Astrocyte (in vitro differentiated cells and primary cell): ENCODE measurements at places on chromosomes 1 and 21. TPM values are rescaled to one million over a fixed set of nuclear protein-coding genes. Genes with fewer than 3 reads are reported as not detected.

GRCh38 chr1:234509457-234510328 lies 30.7 kb upstream of the TARBP1 start:
- DNase-seq = no peak
- H3K36me3 ChIP-seq = no peaks in the 10 kb centered on the region
- H3K4me3 ChIP-seq = no peak overlapping the region

DNA sequence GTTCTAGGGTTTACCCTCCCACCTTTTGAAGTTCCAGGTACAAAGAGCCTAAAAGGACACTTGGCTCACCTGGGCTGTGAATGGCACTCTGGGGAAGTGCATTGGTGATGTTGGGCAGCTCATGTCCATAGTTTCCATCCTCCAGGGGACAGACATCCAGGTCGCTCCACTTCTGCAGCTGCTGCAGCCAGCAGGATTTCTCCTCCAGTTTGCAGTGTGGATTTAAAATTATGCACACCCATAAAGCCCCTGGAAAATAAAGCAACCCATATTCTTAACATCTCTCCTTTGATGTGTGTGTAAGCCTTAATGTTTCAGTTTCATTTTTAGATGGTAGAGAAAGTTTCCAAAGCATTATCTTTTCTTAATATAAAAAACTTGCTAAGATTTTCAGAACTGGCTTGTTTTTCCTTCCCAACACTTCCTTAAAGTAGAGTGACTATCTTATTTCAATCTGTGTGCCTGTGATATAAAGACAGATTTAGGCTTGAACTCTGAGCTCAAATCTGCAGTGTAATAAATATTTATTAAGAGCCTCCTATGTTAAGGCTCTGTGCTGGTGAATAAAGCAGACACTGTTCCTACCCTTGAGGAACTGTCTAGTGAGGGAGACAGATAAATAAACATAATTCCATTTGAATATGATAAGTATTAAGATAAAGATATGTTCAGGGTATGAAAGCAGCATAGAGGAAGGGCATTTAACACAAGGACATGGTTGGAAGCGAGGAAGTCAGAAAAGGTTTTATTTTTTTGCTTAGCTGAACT lies 39.1 kb downstream of the UROD start:
- no peak for DNase-seq
- no peaks in the 10 kb centered on the region for H3K27me3 ChIP-seq
- H3K4me3 ChIP-seq = no peak overlapping the region

- no peaks in the 10 kb centered on the region for H3K27me3 ChIP-seq
- H3K4me1 ChIP-seq = no peaks in the 10 kb centered on the region
- H3K4me3 ChIP-seq = no peak overlapping the region
- H3K36me3 ChIP-seq = no peaks in the 10 kb centered on the region
- no peak for DNase-seq
- H3K27ac ChIP-seq = no peak overlapping the region
These were observed 29.3 kb downstream of the ERG start for GRCh38 chr21:38468989-38469388.

DNA sequence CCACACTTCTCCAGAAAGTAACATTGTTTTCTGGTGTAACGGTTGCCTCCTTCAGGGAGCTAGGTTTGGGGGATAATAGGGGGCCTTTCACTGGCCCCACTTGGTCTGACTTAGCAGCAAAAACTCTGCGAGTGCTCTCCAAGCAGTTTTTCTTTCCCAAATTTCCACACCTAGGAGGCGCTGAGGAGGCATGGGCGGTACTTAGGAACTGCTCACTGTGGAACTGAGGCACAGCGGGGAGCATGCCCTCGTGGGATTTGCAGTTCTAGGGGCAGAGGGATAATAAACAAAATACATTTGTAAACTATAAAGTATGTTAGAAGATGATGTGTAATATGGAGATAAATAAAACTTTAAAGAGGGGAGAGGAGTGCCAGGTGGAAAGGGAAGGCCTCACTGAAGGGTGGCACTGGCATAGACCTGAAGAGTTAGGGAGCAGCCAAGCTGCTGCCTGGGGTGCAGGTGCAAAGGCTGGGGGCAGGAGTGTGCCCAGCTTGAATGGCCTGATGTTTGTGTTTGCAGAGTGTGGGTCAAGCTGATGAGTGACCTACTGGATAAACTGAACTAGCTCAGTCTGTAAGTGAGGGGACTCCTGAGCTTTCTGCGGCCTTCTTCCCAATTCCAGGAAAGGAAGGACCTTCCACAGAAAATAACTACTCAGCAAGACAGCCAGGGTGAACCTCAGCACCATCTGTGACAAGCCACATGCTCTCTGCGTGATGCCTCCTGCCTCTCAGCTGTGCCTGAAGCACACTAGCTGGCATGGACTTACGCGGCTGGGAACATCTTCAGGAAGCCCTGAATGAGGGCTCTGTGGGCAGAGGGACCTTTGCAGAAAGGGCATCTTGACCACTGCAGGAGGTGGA lies 1.9 kb downstream of the EPHX1 start:
- no peak for DNase-seq
- H3K27ac ChIP-seq = no peak overlapping the region
- peaks cover 16% of the 10 kb centered on the region for H3K4me1 ChIP-seq
- H3K36me3 ChIP-seq = no peaks in the 10 kb centered on the region

GRCh38 chr1:18239671-18240070 lies 132.1 kb downstream of the IGSF21 start:
- no peaks in the 10 kb centered on the region for H3K4me1 ChIP-seq
- no peaks in the 10 kb centered on the region for H3K36me3 ChIP-seq
- H3K27ac ChIP-seq = no peak overlapping the region
- no peaks in the 10 kb centered on the region for H3K27me3 ChIP-seq
- H3K4me3 ChIP-seq = no peak overlapping the region
- DNase-seq = no peak

DNA sequence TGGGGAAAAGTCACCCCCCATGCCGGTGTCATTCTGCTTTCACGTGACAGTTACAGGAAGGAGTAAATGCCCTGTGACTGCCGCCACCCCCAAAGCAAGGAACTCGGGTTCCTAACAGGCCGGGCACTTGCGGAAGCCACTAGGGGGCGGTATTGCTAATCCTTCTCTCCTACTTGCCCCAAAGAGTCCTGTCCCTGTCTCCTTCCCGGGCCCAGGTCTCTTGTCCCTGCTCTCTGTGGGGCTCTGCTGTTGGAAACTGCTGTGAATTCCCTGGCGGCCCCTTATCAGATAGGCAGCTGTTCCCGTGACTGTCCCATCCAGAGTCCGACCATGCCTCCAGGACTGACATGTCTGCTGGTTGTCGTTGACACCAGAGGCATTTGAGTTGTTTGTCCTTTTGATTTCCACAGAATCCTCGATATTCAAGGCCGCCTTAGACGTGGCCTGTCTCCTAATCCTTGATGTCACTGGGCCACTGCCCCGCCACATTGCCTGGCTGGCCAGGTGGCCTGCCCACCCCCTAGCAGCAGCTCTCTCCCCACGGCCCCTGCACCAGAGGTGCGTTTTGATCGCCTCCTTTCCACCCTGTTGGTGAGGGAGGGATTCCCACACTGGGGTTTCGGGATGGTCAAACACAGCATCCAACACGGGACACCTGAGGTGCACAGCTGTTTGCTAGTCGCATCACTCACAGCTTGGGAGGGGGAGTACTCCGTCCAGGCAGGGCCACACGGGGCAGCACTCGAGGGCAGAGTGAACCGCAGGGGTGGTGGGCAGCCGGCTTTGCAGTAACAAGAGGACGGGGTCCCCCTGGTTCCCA lies 37.3 kb downstream of the CHAF1B start:
- H3K27me3 ChIP-seq = no peaks in the 10 kb centered on the region
- H3K27ac ChIP-seq = no peak overlapping the region
- H3K36me3 ChIP-seq = no peaks in the 10 kb centered on the region
- peaks cover 13% of the 10 kb centered on the region for H3K4me1 ChIP-seq
- DNase-seq = peak; percentile 42

DNA sequence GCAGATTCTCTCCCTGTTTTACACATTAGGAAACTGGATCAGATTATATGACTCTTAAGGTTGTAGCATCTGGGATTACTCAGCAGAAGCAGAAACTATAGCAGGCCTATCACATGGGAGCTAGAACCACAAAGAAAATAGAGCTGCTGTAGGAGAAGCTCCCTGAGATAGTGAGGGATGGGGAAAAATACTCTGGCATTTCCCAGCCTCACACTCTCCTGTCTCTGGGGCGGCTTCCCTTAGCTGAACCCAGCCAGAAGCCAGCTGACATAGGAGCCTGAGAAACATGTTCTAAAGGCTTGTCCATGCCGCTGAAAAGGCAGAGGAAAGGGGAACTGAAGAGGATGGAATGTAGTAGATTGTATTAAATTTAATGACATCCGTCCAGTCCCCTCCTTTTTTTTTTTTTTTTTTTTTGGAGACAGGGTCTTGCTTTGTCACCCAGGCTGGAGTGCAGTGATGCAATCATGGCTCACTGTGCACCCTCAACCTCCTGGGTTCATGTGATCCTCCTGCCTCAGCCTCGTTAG lies 76.8 kb upstream of the DNAJC6 start:
- H3K27me3 ChIP-seq = peaks cover 2% of the 10 kb centered on the region
- no peak overlapping the region for H3K27ac ChIP-seq
- no peak for DNase-seq
- H3K4me1 ChIP-seq = no peaks in the 10 kb centered on the region
- H3K36me3 ChIP-seq = no peaks in the 10 kb centered on the region

DNA sequence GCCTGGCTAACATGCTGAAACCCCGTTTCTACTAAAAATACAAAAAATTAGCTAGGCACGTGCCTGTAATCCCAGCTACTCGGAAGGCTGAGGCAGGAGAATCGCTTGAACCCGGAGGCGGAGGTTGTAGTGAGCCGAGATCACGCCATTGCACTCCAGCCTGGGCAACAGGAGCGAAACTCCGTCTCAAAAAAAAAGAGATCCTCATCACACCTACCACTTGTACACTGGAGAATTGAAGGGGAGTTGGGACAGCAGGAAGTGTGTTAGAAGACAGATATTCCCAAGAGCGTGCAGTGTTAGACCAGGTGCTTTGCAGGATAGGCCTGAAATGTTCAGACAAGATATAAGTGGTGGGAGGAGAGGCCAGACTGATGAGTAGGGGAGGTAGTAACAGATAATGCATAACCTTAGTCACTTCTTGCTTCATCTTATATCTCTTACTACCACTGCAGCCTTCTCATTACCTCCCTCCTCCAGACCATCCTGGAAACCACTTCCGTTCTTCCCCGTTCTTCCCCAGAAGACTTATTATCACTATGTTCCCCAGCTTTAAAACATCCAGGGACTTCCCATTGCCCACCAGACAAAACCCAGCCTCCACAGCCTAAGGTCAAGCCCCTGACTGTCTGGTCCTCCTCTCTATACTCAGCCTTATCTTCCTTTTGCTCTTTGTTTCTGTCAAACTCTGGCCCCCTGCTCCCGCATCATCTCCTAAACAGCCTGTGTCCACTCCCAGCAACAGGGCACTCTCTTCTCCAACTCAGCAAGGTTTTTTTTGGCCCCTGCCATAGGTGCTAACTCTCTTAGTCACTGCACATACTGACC lies 21.3 kb downstream of the FAM20B start:
- H3K4me3 ChIP-seq = no peak overlapping the region
- H3K4me1 ChIP-seq = peaks cover 9% of the 10 kb centered on the region
- H3K36me3 ChIP-seq = peaks cover 2% of the 10 kb centered on the region
- no peaks in the 10 kb centered on the region for H3K27me3 ChIP-seq
- DNase-seq = no peak

The TNFSF4 gene
- total RNA-seq = 3.0 and 3.3 TPM in 2 replicates

The ICOSLG gene
- total RNA-seq = 4.6 and 4.7 TPM in 2 replicates

The GSTM5 gene
- total RNA-seq = not detected in 2 replicates

The KDF1 gene
- total RNA-seq = 0.22 and 0.54 TPM in 2 replicates
